Suprapubic skin (tissue), 4 donors: ENCODE measurements at places on chromosomes 13 and 19.

DNA sequence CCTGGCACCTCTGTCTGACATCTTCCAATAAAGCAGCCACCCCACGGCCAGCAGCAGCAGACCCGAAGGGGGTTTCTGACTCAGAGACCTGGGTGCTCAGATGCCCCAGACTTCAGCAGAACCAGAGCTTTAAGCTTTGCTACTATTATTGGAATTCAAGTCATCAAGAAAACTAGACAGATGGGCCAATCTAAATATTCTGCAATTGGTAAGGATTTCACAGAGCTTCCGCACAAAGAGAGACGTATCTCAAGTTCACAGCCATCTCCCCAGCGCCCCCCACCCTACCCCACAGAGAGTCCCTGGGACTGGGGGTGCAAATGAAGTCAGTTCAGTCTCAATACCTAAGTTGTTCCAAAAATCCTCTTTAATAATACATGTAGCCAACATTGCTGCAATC lies 38.8 kb downstream of the RAB20 start:
- DNase-seq = no peak

DNA sequence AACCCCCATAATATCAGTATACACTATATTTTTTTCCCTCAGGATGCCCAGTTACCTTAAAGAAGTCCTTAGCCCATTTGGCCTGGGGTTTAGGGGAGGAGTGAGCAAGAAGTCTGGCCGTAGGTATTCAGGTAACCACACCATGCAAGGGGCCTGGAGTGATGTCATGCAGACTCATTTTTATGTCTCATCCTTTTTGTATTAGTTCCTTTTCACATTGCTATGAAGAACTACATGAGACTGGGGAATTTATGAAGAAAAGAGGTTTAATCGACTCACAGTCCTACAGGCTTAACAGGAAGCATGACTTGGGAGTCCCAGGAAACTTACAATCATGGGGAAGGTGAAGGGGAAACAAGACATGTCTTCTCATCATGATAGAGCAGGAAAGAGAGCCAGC lies 12.2 kb downstream of the TPP2 start:
- no peak for DNase-seq

DNA sequence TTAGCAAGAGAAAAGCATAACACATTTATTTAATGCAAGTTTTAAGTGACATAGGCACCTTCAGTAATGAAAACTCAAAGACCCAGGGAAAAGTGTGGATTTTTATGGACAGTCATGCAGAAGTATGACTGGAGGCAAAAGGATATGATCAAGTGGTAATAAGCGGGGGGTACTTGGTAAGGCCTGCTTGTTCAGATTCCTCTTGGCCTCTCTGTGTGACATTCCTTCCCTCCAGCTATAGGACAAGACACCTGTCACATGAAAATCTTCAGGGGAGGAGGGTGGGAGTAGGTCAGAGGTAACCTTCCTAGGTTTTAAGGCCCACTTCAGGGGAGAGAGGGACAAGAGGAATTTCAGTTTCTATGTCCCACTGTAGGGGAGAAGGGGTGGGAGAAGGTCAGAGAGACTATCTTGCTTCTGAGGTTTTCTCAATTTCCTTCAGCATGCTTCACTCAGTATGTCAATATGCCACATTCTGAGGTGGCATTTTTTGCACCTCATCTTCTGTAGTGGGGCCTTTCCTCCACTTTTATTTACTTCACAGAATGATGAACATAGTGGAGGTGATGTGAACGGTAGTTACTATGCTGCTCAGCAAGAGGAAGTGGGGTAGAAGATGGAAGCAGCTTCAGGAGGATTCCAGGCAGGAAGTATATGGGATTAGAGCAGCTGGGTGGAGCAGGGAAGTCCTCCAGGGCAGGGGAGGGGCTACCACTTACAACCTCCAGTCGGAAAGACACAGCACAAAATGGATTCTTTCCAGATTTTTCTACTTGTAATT lies 73.2 kb upstream of the RFC3 start:
- no peak for DNase-seq

- DNase-seq = no peak
These were observed 17.2 kb upstream of the CFAP97D2 start for GRCh38 chr13:114161644-114162532.

- DNase-seq = no peak
These were observed 423.4 kb downstream of the ITGBL1 start for GRCh38 chr13:101875717-101876393.

- DNase-seq = no peak
These were observed 8.1 kb upstream of the THSD1 start for GRCh38 chr13:52414051-52414450.

DNA sequence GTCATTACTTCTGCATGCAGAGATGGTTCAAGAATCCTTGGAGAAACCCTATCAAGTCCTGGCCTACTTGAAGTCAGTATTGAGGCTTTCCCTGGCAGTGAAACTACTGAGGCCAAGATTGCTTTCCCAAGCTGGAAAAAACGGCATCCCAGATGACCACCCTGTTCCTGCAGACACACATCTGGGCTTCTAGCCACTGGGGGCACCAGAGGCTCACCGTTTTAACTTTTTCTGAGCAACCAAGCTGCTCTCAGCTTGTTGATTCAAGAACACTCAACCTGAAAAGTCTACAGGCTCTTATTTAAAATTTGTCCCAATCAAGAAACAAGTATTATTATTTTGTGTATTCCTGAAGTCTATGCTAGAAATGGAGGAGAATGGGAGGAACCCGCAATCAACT lies 66.6 kb downstream of the SPRYD7 start:
- DNase-seq = no peak

DNA sequence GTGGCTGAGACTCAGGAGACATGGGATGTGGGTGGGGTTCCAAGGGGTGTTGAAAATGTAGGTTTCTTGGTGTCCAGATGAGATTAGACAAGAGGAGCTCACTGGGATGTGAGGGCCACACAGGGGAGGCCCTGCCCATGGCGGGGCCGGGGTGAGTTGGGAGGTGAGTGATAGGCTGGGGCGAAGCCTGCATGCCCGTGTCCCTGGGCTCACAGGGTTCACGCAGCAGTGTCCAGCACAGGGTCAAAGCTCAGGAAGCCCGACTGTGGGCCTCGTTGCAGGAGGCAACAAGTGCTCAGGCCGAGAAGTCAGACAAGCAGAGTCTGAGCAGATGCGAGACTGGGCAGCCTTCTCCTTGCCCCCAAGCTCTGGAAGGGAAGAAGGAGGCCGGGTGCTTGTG lies 27.2 kb downstream of the CCDC8 start:
- peak; percentile 46 for DNase-seq

GRCh38 chr13:92377396-92377795 lies 849.2 kb upstream of the GPC6 start:
- no peak for DNase-seq

DNA sequence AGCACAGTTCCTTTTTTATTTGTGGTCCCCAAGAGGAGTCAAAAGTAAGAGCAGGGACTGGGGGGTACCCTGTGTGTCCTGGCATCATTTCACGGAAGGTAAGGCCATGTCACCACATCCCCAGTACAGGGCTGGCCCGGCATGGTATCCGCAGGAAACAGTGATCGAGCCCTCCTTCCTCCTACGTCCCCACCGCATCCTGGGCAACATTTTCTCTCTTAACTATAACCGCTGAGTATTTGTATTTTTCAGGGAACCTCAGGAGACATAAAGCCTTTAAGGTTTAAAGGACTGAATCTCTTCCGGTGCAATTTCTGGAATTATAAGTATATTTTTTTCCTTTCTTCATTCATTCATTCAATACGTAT lies 13.6 kb upstream of the LATS2 start:
- no peak for DNase-seq

GRCh38 chr19:11813703-11814028 lies 407 bp upstream of the ZNF440 start:
- DNase-seq = no peak

GRCh38 chr13:45479661-45480060 lies 14.9 kb downstream of the COG3 start:
- DNase-seq = no peak

DNA sequence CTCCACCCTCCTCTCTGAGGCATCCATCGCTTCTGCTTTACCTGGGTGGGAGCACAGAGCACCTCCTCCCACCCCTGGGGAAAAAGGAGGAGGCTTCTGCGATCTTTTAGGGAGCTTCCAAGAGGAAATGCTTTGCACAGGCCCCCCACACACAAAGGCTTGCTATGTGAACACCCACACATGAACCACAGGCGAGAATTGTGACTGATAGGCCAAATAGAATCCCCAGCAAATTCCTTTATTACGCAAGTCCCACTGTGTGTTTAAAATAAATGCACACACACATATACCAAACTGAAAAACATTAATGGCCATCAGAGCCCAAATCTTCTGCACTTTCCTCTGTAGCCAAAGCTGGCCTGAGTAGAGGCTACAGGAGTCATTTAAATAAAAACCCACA lies 50.6 kb downstream of the HSPH1 start:
- no peak for DNase-seq

DNA sequence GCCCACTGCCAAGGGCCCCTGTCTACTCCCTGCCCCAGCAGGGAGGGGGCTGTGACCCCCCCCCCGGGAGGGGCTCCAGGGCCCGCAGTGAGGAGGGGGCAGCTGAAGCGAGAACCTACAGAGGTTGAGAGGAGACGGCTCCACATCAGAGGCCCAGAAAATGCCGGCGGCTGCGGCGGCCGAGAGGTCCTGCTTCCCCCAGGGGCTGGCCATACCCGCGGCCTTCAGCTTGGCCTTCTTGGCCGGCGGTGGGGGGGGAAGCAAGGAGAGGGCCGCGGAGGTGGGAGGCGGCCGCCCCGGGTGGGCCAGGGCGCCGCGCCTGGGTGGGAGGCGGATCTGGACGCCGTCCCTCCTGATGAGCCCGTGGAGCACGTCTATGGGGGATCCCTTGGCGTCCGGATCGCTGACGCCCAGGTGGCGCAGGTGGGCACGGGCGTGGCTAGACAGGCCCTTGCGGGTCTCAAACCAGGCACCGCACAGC lies 9.2 kb upstream of the AKAP8L start:
- no peak for DNase-seq

DNA sequence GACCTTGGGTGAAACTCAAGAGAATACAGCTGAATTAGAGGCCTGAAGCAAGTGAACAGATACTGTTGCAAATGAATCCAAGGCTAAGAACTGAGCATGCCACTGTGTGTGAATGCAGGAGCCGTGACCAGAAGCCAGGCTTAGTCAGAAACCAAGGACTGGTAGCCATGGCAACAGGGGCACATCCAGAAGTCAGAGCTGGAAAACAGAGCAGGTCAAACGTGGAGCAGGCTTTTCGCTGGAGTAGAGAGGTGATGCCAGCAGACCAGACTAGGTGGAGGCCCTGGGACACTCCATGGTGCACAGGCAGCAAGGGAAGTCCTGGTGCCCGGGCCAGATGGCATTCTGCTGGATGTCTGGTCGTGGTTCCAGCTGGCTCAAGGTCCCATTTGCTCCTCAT lies 564.1 kb downstream of the PCDH9 start:
- DNase-seq = no peak

- no peak for DNase-seq
These were observed 33.9 kb upstream of the CSNK1A1L start for GRCh38 chr13:37139356-37139755.

DNA sequence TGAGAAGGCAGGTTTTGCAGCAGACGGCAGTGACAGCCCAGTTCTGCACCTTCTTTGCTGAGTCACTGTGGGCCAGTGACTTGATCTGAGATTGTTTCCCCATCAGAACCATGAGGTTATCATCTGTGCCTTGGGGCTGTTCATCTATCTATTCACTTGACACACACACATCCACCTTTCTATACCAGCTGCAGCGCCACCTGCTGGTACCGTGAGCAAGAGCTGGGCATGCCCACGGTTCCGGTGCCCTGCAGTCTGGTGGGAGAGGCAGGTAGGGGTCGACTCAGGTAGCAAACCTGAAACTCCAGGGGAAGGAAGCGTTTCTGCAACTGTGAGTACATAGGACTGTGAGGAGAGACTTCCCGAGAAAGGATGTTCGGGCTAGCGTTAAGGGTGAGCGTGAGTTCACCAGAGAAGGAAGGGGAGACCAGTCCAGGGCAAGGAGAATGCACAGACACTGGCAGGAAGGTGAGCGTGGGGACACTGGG lies 7.5 kb upstream of the LIN7B start:
- no peak for DNase-seq

- no peak for DNase-seq
These were observed 27.1 kb upstream of the IGFL1 start for GRCh38 chr19:46202426-46202825.

GRCh38 chr13:76132532-76132931 lies 496.4 kb downstream of the LMO7 start:
- DNase-seq = no peak

DNA sequence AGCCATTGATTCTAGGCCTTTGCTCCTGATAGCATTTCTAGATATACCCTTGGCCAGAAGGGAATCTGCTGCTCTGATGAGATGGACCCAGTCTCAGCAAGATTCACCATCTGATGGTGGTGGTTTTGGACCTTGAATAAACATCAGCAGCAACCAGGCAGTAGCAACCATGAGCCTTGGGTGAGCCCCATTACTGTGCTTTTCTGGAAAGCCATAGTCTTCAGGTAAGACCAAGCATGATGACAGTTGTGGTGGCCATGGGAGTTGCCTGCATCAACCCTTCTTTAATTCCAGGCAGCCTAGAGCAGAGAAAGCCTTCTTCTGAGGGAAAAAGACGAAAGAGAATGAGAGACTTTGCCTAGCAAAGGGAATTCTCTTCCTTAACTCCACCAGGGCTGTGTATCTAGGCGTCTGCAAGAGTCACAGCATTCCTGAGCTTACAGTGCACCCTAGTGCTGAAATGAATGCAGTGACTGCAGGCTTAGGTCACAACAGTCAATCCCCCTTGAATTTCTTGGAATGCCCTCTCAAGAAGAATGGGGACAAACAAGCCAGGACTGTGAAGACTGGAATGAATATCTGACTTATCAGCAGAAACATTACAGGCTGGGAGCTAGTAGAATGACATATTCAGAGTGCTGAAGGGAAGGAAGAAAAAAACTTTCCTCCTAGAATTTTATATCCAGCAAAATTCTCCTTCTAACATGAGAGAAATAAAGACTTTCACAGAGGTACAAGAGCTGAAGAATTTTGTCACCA lies 942.4 kb upstream of the PCDH20 start:
- no peak for DNase-seq

DNA sequence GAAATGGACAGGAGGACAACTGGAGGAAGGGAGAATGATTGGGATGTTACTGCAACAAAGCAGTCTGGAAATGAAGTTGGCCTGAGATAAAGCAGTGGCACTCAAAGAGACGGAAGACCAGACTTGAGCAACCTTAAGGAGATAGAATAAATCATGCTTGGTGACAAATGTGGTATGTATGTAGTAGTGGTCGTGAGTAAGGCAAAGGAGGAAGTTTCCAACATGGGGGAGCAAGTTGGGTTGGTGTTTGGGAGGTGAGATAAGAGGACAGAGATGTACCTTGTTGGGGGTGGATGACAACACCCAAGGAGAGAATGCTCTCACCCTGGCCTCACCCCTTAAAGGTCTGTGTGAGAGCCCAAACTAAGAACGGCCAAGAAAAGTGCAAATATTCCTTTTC lies 420.5 kb downstream of the DIAPH3 start:
- no peak for DNase-seq

- peak; percentile 79 for DNase-seq
These were observed 721 bp downstream of the MED25 start for GRCh38 chr19:49818649-49819370.

GRCh38 chr13:71219698-71220415 lies 647.1 kb downstream of the DACH1 start:
- DNase-seq = no peak
